ENCODE measurements at places on chromosomes 2 and 18.

- DNase-seq = no peak
These were observed 60.9 kb downstream of the BCL11A start for GRCh38 chr2:60492548-60492947.

- no peak for DNase-seq
These were observed 81.9 kb downstream of the EHBP1 start for GRCh38 chr2:62787386-62787785.

DNA sequence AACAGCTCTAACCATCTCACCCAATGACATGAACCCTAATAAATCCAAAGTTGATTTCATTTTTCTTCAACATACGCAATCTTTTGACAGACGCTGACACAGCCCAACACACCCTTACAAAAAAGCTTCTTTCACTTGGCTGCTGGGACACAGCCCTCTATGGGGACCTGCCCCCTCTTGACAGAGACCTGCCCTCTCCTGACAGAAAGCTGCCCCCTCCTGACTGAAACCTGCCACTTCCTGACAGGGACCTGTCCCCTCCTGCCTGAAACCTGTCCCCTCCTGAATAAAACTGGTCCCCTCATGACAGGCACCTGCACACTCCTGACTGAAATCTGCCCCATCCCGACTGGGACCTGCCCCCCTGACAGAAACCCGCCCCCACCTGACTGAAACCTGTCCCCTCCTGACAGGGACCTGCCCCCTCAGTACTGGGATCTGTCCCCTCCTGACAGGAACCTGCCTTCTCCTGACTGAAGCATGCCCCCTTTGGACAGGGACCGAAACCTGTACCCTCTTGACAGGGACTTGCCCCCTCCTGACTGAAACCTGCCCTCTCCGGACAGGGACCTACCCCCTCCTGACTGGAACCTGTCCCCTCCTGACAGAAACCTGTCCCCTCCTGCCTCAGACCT, 87.9 kb downstream of the PXDN start:
- DNase-seq = no peak

DNA sequence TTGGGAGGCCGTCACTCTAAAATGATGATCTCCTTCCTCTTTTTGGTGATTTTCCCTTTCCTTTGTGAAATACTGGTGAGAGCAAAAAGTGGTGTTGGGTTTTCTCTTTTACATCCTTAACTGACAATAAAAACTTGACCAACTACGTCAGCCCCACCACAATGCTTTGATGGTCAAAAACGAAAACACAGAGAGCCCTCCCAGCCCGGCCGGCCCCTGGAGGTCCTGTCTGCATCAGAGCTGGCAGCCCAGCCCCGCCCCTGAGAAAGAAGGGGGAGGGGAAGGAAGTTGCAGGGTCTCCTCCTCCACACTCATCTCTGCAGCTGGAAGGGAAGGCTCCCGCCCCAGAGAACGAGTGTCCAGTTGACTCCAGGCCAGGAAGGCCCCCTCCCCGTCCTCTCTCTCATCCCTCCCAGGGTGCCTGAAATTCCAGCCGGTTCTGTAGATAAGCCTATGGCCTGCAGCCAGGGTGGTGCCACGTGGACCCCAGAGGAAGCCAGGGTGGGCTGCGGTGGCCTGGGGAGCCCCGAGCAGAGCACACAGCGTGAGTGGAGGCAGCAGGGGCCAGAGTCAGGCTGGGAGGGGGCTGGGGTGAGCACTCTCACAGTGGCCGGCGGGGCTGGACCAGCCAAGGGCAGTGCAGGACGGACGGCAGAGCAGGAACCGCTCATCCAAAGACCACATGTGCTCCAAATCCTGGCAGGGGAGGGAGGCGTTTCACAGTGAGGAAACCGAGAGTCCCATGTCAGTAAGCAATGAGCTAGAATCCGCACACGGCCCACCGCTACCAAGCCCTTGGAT, 19.8 kb downstream of the BIN1 start:
- no peak for DNase-seq

- no peak for DNase-seq
These were observed 54.8 kb downstream of the RTP5 start for GRCh38 chr2:241924069-241924908.

DNA sequence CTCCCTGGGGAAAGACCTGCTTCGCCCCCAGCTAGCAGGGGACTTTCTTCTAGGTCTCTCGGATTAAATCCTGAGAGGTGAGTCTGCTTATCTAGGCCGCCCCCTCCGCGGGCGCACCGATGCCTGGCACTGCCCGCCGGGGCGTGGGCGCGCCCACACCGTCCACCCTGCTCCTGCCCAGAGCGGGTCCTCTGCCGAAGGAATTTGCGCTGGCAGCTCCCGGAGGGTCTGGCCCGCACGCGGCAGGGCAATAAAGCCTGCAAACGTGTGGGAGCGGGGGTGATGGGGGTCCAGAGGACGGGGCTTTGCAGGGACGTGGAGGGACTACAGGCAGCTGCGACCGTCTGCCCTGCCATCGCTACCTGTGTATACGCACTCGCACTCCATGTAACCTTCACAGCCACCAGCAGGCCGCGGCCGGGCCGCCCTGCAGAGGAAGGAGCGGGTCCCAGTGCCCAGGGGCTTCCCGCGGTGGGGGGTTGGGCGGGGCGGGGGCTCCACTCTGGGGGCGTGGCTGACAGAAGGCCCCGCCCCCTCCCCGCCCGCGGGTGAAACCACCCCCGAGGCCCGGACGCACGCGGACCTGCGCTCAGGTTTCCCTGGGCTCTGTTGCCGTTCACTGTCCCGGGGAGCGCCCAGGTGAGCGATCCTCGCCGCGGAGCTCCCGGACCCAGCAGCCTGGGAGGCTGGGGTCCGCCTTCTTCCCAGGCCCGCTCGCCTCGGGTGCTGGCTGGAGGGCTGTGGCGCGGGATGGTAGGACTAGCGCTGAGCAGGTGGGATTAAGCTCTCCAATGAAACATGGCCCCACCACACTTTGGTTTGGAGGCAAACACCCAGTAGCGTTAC, 174.5 kb upstream of the HS6ST1 start:
- DNase-seq = no peak

- DNase-seq = no peak
These were observed 36.7 kb upstream of the ANKRD62 start for GRCh38 chr18:12056884-12057402.

DNA sequence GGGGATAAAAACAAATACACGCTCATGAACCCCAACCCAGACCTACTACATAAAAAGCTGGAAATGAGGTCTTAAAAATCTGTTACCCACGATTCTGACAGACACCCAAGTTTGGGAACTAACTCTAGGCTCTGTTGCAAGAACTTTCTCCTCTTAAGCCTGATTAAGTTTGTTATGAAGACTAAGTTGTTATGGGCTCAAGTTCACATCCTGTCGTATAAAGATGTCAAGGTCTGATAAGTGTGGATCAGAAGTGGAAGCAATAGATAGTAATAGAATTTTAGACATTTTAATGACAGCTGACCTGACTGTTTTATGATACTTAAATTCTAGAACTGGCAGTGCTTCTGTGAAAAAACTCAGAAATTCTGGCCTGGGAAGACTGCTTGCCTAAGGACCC, 43.2 kb downstream of the LPIN2 start:
- no peak for DNase-seq

DNA sequence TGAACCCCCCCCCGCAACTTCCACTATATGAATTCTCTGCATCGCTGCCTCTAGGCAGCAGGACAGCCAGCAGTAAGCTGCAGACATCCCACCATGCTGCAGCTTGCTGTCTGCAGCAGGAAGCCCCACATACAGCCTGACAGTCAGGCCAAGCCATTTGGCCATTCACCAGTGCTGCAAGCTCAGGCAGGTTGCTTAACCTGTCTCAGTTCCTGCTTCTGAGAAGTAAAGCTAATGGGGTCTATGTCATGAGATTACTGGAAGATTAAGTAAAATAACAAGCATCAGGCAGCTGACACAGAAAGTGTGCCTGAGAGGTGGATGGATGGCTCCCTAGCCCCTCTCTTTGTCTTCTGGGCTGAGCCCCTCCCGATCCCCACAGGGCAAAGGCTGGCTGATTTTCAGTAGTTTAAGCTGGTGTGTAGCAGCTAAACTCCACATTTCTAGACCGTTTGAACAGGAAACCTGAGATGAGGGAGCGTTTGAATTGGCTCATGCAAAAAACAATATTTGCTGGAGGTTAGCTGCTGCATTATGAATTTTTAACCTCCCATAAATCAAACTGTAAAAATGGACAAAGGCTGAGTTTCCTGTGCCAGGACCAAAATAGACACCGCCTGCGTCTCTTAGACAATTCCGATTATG, 193.8 kb upstream of the ARL4C start:
- no peak for DNase-seq

- no peak for DNase-seq
These were observed 766 bp downstream of the MFF start for GRCh38 chr2:227325839-227326195.

Measured in activated naive CD8-positive, alpha-beta T cell treated with anti-CD3 and anti-CD28 coated beads, Interleukin-2, amount 50 U/mL, for 16 hours (primary cell).